Activated CD4-positive, alpha-beta T cell treated with anti-CD3 and anti-CD28 coated beads, Interleukin-2, amount 10 ng/mL, durations not matched to agents 7 days and 5 days (primary cell): ENCODE measurements at places on chromosomes 4 and X. TPM values are rescaled to one million over a fixed set of nuclear protein-coding genes. Genes with fewer than 3 reads are reported as not detected.

DNA sequence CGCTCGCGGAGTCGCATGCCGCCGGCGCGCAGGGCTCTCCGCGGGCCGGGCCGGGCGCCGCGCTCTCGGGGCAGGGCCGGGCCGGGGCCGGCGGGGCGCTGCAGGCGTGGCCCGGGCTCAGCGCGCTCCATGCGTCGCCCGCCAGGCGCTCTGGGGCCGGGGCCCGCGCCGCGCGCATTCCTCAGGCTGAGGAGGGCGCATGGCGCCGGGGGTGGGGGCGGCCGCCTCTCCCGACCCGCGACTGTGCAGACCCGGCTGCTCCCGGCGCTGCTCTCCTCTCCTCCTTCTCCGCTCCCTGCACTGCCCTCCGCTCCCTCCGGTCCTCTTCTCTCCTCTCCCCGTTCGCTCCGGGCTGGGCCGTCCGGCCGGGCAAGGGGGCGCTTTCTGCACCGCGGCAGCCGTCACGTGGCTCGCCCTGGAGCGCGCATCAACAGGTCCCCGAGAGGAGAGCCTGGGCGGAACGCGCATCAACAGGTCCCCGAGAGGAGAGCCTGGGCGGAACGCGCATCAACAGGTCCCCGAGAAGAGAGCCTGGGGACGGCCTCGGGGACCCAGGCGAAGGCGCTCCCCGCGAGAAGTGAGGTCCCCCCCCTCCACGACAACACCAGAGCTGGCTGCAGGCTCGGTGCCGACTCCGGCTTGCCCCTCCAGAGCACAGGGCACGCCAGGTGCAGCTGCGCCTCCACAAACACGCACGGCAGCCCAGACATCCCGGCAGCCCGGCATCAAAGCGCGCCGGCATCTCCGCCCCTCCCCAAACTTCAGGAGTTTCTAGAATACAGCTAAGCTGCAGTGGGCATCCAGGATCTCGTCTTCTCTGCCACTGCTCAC lies 12.9 kb downstream of the PPP2R3B start:
- DNase-seq, result peak; percentile 16

- DNase-seq, result no peak
These were observed 105.8 kb downstream of the FAT4 start for GRCh38 chr4:125420526-125420925.

DNA sequence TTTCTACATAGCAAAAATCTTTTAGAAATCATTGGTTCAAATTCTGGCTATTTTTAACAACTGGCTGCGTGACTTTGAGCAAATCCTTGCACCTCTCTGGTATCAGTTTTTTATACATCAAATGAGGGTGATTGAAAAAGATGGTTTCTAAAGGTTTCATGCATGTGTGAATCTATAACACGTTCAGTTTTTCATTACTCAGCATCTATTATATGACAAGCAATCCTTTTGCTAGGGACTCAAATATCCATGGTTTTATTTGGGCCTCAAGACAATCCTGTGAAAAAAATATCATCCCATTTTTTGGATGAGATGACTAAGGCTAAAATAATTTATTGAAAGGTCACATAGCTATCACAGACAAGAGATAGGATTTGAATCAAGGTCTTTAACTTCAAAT lies 884 bp downstream of the HEPH start:
- no peak for DNase-seq

DNA sequence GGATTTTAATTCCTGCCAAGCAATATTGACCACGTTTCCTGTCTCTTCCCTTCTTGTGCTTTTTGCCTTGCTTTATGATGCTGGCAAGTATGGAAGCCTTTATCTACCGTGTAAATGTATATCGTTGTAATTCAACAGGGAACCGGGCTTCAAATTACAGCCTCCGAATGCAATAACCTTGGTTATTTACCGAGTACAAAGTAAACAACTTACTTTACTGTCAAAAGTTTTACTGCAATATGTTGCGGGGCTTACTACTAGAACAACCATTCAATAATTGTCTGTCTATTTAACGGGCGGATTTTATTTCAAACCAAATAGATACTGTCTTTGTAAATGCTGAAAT lies 73.1 kb downstream of the PALLD start:
- DNase-seq, result no peak

- DNase-seq, result no peak
These were observed 10.7 kb upstream of the PPEF2 start for GRCh38 chr4:75912968-75913367.

DNA sequence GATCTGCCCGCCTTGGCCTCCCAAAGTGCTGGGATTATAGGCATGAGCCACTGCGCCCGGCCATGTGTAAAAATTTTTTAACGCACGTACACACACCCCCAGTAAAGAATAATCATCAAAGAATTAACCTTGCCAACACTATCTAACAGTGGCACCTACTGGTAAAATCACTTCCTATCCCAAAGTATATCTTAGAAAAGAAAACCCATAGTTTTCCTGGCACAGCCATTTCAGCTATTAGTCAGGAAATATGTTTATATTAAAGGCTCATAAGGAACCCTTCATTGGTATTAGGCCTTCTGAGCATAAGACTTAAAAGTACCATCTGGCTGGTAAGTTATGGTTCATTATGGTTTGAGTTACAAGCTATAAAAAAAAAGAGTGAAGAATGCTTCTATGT lies 14.1 kb downstream of the S100G start:
- no peak for DNase-seq

DNA sequence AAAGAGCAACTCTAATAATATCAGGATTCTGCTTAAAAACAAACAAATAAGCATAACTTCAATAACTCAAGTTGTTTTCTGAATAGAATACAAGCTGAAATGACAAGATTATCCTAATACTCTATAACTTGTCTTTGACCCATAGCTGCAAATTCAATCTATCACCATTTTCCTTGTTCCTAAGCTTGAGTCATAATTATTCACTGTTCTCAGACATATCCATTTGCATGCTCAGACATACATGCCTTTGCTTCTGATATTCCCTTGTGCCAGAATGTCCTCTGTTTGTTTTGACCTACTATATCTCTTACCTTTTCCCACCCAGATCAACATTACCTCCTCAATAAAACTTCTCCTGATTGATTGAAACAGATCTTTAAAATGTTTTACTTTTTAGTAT lies 109.7 kb downstream of the SNCA start:
- no peak for DNase-seq

GRCh38 chrX:34886011-34886410 lies 56.6 kb upstream of the FAM47B start:
- no peak for DNase-seq

- DNase-seq, result no peak
These were observed 73.2 kb upstream of the MXD4 start for GRCh38 chr4:2334826-2335728.

DNA sequence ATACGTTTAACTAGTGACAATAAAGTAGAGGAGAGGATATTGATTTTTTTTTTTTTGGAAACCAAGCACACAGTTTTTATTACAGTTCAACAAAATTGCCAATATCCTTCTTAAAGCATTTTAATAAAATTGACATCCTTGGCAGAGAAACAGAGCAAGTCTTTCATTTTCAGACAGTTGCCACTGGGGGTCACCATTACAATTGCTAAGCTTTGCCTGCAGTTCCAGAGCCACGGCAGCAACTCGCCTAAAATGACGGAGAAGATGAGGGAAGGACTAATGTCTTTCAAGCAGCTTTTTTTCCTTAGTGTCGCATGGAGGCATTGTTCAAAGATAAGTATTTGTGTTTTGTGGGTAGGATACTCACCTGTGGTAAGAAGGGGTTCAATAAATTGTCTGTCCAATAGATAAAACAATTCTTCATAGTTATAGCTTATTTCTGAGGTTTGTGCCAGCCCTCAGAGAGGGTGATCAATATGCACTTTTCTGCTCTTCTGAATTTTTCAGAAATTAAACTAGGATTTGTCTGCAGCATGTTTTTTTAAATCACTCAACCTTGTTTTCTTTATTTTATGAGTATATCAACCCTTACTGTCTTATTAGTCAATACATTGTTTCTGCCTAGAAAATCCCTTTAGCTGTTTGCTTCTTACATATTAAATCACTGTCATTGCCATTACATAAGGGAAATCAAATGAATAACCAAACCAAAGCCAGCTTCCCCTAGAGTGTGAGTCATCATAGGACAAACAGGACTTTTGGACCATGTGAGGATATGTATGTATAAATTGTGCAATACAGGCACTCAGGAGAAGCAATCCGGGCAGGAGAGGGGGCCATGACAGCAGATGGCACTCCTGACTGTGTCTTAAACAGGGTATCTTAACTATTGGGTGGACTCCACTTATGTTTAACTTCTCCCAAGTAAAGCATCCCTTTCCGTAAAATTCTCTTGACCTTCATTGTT lies 508.1 kb upstream of the ARX start:
- peak; percentile 5 for DNase-seq

GAGE2A gene
- total RNA-seq, result not detected

MAGEB5 gene
- total RNA-seq, result not detected

RTL3 gene
- not detected for total RNA-seq
